Posterior vena cava (tissue), 2 donors: ENCODE measurements at places on chromosomes 2 and 18. TPM values are rescaled to one million over a fixed set of nuclear protein-coding genes. Genes with fewer than 3 reads are reported as not detected.

DNA sequence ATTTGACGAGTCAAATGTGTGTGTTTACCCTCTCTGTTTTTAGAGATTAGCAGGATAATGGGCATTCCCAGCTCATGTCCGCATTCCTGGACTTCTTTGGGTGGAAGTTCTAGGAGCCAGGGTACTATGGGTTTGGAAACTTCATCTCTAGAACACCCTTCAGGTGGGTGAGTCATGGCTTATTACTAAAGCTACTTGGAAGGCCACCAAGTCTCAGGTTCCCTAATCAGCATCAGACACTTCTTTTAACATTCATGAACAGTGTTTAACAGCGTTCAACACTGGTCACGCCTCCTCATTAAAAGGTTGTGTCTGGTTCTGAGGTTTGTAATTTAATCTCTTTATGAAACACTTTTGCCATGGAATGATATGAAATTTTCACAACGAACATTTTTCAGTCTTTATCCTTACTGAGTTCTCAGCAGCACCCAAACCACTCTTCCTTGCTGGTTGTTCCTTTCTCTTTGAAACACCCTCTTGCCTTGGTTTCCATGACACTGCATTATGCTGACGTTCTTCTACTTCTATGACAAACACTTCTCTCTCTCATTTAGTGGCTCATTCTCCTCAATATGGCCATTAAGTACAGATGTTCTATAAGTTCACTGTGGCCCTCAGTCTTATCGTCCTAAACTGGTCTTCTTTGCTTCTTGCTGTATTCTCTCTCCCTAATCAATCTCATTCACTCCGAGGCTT is 49.3 kb downstream of the MMADHC start:
- no peak for DNase-seq

- no peak for DNase-seq
Observed at GRCh38 chr2:181785691-181786344, 105.5 kb upstream of the NEUROD1 start.

Gene LIPG
- 1.2 TPM for total RNA-seq

- no peak for DNase-seq
Observed at GRCh38 chr18:48931680-48932461, 18.9 kb downstream of the SMAD7 start.

DNA sequence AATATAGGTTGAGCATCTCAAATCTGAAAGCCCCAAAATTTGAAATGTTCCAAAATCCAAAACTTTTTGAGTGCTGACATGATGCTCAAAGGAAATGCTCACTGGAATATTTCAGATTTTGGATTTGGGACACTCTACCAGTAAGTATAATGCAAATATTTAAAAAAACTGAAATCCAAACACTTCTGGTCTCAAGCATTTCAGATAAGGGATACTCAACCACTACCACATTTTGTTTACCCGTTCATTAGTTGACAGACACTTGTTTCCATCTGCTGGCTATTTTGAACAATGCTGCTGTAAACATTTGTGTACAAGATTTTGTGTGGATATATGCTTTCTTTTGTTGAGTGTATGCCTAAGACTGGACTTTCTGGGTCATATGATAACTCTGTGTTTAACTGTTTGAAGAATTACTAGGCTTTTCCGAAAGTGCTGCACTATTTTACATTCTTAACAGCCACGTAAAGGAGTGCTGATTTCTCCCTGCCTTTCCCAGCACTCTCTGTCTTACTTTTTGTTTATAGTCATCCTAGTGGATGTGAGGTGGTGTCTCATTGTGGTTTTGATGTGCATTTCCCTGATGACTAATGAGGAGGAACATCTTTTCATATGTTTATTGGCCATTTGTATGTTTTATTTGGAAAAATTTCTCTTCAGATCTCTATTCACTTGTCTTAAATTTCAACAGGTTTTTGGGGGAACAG is 19.5 kb upstream of the DCDC2C start:
- DNase-seq, result no peak

GRCh38 chr18:48030616-48031480 is 100.4 kb upstream of the SMAD2 start:
- DNase-seq, result no peak

DNA sequence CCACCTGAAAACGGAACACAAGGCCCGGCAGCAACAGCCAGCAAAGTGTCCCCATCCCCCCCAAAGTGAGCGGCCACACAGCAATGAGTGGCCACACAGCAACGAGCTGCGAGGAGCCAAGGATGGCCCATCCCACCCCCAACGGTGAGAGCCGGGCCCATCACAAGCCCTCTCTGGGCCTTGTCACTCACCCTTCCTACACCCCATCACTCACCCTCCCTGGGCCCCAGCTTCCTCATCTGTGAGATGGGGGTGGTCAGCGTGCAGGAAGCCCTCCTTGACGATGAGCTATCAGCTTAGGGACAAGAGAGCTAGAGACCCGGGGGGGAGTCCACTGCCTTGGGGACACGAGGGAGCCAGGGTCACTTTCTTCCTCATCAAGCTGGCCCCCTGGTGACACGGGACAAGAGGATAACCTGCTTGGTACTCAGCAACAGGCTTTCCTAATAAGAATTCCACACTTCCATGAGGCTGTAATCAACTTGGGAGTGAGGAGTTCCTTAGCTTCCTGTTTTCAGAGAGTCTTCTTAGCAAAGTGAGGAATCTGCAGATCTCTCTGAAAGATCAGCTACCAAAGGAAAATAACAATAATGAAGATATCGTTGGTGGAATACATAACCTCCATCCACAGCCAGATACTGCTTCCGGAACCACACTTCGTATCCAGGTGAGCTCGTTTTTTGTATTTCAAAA is 92.8 kb downstream of the HDAC4 start:
- DNase-seq, result peak; percentile 64

Gene CLEC4F
- 0.29 TPM for total RNA-seq

DNA sequence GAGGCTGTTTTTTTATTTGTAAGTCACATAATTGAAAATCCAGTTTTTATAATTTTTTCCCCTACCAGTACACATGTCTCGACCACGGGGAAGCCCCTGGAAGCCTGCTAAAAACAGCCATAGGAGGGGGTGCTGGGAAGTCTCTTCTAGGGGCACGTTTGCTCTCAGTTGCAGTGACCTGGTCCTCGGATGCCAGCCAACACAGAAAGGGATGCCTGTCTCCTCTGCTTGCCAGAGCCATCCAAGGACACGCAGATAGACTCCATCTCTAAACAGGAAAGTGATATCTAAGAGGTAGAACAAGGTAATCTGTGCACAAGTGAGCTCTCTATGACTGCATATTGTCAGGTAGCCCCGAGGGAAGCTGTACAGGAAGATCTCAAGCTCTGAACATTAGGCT is 255.8 kb downstream of the SETBP1 start:
- no peak for DNase-seq

DNA sequence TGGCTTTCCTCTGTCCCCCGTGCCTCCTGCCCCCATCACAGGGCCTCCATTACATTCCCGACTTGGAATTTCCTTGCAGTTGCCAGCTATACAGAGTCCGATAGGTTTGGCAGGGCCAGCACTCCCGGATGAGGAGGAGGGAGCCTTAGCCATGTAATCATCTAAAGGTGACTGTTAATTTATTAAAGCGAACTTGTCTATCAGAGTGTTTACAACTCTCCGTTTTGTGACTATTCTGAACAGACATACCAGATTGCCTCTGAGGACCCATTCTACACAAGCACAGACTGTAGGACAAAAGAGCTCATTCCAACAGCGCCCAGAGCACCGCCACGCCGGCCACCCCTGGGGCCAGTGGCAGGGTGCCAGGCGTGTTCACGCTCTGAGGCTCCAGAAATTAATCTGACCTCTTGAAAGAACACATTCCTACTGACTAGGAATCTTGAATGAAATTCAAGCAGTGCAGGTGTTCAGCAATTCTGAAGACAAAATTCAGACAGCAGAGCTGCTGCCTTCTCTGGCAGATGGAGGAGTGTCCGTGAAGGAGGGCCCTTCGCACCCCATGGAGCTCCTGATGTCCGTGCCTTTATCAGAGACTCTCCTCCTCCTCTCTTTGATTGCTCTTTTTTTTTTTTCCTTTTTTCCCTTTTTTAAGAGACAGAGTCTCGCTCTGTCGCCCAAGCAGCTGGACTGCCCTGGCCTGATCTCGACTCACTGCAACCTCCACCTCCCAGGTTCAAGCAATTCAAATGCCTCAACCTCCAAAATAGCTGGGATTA is 58.1 kb upstream of the RALBP1 start:
- no peak for DNase-seq

DNA sequence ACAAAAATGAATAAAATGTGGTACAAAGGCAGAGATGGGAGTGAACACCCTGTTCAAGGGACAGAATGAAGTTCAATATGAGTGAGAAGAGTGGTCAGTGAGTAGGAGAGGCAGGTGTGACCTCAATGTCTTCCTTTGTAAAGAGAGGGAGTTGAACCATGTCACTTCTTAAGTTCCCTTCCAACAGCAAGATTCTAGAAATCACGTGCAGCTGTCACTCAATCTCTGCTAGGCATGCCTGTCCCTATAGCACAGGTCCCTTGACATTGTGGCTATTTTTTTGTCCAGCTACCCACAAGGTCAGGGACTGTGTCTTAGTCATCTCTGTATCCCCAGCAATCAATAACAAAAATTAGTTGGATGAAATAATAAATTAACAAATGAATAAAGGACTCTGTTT is 66.9 kb downstream of the VSNL1 start:
- no peak for DNase-seq

DNA sequence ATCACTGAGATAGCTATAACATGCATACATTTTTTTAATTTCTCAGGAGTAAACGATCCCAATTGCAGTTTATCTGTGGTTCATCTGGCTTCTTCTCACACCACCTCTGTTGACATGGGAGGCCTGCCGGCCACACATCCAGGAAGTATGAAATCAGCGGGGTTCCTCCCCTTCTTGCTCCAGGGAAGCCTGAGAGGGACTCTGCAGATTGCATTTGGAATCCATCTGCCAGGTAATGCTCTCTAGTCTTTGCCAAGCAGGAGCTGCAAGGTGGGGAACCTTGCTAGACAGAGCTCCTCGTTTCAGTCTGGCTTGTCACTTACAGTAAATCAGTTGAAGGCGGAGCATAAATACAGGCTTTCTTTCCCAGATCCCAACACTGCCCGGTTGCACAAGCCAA is 49.9 kb downstream of the SOX11 start:
- DNase-seq, result no peak

GRCh38 chr2:16285813-16286510 is 345.6 kb downstream of the MYCN start:
- no peak for DNase-seq

DNA sequence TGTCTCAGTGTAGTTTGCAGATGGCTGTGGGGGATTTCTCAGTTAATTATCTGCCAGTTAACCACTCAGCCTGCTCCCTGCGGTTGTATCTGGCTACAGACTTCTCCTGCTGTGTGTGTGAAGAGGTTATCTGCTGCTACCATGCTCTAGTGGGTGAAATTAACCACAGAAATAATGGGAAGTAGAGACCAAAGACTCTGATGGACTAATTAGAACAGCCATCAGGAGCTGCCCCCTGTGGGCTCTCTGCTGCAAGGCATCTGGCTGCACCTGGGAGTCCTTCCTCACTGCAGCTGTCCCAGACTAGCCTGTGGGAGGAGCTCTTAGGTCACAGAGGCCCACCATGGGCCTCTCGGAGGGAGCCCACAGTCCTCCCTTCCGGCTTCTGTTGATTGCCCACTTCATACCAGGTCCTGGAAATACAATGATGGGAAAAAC is 66.6 kb downstream of the CTIF start:
- no peak for DNase-seq

DNA sequence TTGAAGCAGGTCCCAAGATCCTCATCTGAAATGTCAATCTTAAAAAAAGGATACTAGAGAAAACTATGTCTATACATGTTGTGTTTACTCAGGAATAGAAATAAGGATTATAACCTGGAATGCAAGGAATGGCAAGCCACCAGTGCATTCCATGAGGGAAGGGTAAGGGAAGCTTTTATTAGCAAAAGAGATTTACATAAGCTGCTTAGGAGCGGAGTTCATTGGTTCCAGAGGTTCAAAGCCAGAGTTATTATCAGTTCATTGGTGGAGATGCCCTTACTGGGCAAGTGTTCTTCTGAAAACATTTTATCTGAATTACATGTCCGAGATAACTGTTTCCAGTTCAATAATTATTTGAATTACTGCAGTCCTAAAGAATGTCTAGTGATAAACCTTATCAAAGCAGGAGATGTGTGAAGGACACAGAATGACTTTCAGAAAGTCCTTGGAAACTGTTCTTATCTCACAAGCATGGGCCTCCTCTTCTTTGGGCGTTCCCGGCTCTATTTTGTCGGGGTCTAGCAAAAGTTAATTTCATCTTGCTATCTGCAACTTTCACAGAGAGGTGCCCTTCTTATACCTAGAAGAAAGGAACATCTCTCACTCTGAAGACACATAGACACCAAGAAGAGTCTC is 23.5 kb downstream of the COMMD1 start:
- DNase-seq, result no peak

- peak; percentile 84 for DNase-seq
Observed at GRCh38 chr2:105744091-105744908, 412 bp upstream of the NCK2 start.

- DNase-seq, result no peak
Observed at GRCh38 chr2:3443506-3444084, 64.1 kb downstream of the TRAPPC12 start.

- DNase-seq, result peak; percentile 59
Observed at GRCh38 chr2:178072000-178072382, 586 bp downstream of the PDE11A start.

Gene IL36RN
- total RNA-seq, result not detected

DNA sequence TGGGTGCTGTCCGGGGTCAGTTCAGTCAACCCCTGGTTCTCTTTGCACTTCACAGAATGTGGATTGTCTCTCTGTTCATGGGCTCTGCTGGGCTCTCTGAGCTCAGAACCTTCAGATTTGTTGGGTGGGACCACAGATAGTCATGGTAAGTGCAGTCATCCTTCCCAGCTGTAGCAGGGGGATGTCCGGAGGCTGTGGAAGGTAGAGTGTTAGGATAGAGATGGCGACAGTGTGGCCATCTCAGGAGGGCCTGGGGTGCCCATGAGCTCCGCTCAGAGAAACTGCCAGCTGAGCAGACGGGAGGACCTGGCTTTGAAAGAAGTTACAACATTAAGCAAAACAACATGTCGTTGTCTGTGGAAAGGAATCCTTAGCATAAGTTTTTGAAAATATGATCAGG is 149.8 kb downstream of the FAM210A start:
- DNase-seq, result no peak

DNA sequence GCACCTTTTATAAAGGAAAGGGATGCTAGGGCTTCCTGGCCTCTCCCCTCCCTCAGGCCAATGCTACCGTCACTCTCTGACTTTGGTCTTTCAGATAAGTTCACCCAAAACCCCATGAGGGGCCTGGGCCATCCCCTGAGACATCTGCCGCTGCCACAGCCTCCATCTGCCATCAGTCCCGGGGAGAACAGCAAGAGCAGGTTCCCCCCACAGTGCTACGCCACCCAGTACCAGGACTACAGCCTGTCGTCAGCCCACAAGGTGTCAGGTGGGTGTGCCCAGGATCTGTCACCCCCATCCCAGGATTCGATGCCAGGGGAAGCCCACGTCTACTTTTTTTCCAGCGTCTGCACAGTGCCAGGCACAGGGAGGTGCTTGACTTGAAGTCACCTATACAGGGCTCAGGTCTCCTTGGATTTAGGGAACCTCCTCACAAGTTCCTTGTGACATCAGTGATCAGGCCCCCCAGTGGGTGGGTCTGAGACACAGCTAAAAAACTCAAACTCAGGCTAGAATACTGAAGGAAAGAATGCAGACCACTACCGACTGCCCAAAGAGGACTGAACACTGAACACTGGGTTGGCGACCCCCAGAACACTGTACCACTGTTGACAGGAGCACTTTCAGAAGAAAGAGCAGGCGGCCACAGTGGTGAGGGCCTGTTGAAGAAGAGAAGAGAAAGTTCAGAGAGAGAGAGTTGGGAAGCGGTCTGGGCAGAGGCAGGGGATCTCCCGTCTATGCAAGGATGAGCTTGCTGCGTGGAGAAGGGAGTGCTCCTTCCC is 85.3 kb downstream of the EPAS1 start:
- no peak for DNase-seq

Gene ASB18
- not detected for total RNA-seq

Gene CYRIA
- total RNA-seq, result 23.5 TPM

Gene ATIC
- total RNA-seq, result 52.2 TPM
